Right cardiac atrium (tissue), 5 donors: ENCODE measurements at places on chromosomes 11 and 22.

DNA sequence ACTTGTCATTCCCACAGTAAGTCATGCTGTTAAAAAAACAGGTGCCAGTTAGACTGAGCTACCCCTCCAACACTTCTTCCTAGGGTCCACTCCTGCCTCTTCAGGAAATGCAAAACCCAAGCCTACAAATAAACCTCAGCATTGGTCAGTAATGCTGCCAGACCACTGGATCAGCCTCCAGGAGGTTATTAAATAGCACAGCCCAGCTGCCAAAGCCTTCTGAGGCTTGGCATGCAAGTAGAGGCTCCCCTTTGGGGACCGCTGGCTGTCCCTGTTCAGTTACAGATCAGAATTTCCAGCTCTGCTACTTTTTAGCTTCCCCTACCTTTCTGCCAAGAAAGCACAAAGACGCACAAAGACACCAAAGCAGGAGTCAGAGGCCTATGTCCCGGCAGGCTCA lies 33.3 kb downstream of the ABTB2 start:
- DNase-seq, result peak; percentile 75

DNA sequence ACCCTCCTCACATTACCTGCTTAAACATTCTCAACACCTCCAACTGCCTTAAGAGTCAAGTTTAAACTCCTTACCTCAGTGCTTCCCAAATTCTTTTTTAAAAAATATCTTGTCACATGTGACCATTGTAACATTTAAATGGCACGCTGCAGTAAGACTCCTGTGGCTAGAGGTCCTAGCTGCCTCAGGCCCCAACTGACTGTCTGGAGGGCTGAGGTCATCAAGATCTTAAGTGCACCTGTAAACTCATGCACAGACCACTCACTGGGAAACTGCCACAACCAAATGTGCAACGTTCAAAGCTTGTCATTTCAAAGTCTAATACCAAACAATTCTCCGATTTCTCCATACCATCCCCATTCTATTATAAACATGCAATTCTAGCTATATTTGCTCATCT lies 16.4 kb upstream of the CCDC34 start:
- no peak for DNase-seq

DNA sequence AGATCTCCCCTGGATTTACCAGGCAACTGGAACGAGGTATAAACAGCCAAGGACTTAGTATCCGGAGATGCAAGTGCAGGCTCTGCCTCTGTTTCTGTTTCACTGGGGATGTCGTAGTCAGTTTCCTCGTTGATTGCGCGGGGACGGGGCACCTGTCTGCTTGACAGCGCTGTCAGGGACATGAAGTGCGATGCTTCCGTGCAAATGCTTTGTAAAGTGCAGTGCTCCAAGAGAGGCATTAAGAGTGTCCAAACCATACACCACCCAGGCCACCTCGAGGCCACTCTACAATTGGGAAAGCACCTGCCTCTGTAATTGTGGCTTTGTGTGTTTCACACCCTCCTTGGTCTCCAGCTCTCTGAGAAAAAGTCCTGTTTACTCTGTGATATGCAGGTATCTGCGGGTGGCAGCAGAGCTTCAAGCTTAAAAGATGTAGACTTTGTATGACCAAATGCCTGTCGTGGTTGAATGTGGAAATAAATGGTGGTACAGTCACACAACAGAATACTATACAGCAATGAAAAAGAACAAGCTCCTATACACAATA lies 18.6 kb upstream of the CD5 start:
- DNase-seq, result no peak

- DNase-seq, result peak; percentile 22
These were observed 22.7 kb downstream of the BTBD10 start for GRCh38 chr11:13440100-13440855.

GRCh38 chr11:121099364-121099763 lies 1.7 kb upstream of the TECTA start:
- no peak for DNase-seq

DNA sequence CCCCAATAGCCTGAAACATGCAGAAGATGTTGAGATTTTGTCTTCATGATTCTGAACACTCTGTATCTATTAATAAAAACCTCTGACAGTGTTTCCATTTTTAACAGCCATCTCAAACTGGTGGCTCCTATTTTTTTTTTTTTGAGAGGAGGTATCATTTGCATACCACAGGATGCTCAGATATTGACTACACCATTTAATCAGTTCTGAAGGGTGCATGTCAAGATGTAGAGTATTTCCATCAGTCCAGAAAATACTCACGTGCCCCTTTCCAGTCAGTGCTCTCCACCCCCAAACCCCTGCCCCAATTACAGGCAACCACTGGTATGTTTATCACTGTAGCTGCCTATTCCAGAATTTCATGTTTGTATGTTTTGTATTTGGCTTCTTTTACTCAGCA lies 85.3 kb upstream of the SORL1-AS1 start:
- no peak for DNase-seq

DNA sequence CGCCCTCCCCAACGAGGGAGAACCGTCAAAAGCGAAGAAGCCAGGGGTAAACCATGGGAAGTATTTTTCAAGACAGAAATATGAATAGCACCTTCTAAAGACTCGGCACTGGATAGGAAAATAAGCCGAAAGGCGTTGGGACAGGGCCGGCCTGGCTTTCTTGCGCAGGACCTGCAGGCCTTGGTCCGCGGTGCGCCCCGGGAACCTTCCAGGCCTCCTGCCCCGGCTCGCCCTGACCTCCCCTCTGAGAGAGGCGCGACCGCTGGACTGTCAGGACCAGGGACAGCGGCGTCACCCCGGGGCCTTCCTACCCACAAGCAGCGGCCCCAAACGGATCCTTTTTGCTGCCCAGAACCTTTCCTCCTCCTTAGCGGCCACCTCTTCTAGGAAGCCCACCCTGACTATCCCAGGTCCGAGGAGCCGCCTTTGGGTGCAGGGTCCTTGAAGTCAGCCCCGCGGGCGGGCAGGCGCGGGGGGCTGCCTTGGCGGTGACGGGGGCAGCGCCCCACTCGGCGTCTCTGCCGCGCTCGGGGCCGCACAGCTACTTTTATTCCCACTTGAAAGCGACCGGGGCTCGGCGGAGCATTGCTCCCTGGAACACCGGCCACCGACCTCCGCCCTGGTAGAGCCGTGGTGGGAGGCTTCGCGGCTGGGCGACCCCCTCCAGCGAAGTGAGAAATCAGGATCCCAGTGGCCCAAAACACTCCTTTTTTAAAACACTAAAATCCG lies 650 bp upstream of the MAPK11 start:
- DNase-seq, result peak; percentile 79

- DNase-seq, result no peak
These were observed 822.1 kb downstream of the BRD1 start for GRCh38 chr22:49005557-49005956.

DNA sequence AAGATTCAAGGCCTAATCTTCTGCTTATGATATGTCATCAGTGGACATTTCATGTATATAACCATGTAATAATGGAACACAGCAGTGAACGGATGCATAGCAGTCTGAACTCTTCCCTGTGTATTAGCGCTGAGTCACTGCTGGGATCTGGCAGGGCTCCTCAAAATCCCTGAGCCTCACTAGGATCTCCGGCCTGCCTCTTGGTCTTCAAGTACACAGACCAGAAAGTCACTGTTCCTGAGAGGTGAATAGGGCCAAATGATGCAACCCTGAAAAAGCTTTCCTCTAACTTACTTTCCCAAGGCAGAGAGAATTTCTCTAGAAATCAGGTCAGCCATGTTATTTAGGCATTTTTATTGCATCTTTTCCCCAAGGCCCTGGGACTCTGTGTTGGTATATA lies 35.0 kb downstream of the POU2AF1 start:
- peak; percentile 71 for DNase-seq

- DNase-seq, result no peak
These were observed 367.1 kb upstream of the PDGFD start for GRCh38 chr11:104531075-104531474.

GRCh38 chr11:28618416-28618815 lies 510.2 kb downstream of the METTL15 start:
- no peak for DNase-seq

DNA sequence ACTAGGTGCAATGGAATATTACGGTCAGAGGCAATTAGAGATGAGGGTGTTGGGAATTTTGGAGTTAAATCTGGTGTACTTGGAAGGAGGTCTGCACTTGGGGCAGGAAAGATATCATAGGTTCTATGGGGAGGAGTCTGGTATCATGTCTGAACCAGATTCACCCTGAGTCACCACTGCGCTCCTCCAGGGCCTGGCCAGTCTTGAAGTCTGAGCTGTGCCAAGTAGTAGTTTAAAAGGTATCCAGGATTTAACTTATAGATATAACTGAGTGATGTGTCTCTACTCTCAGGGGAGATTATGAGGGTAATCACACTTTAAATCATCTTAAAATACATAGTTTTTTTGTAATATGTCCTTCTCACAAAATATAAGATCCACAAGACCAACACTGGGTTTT lies 6.6 kb downstream of the CNGA4 start:
- DNase-seq, result no peak

DNA sequence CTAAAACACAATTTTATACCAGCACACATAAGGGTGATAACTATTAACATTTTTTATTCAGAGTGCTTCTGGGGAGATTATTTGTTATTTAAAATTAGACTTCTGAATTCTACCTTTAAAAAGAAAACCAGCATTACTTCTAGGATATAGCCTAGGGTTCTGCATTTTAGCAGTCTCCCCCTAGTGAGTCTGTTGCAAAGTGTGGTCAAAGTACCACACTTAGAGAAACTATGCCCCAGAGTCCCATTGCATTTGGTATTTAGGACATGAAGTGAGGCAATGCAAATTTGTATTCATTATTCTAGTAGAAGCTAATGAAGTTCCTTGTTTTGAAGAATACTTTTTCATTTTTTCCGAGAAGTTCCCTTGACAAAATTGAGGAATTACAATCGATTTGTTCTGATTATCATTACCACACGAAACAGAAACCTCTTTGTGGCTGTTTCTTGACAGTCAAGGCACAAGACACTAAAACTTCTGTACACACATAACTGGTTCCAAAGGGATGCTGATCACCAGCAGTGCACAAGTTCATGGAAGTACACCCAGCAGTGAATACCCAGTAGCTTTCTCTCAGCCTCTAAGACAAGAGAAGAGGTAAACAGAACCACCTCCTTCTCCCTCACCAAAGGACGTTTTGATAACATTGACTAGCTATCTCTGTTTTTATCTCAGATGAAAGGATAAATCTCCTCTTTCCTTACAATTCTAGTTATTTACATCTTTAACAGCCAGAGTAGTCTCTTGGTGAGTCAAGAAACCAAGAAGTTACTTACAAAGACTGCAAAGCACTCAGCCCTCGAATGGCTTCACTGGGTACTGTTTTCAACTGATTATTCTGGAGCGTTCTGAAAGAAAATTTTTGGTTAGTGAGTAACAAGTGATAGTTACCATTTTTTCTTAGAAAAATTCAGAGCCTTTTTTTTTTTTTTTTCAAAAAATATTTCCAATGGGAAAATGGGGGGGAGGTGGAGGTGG lies 27.6 kb upstream of the CCDC34 start:
- no peak for DNase-seq

DNA sequence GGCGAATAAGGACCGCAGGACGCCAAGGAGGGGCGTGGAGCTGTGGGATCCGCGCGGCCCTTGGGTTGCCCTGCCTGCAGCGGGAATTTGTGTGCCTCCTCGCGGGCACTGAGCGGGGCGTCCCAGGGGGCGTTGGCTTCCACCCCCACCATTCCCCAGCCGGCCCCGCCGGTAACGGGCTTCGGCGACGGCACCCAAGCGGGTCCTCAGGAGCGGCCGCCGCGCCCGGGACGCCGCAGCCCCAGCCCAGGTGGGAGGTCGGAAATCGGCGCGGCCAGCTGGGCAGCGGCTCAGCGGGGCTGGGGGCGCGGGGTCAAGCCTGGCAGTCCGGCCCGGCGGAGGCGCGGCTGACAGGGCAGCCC lies 320 bp downstream of the CLTCL1 start:
- peak; percentile 79 for DNase-seq

DNA sequence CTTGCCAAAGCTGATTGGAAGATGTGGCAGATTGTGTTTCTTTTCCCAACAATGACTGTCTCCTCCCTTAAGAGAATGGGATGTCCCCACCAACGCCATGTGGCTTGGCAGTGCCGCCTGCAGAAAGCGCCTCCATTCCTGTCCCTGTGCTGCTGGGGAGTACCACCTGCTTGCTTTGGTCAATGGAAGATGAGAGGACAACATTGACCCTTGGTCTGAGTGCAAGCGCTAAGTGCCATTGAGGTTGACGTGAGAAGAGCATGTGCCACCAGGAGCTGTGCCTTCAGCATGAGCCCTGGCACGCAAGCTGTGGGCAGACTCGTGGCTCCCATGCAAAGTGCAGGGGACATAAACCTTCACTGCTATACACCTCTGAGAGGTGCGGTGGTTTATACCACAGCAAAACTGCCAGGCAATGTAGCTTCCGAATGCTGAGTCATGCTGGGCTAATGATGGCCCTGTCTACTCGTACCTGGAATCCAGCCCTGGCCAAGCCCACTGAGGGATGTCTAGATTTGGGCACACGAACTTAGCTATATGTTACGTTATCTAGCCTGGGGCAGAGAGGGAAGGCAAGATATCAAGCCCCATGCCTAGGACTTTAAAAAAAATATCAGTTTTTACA lies 41.9 kb downstream of the MYEOV start:
- no peak for DNase-seq

- peak; percentile 89 for DNase-seq
These were observed 603 bp downstream of the ESRRA start for GRCh38 chr11:64305691-64306562.

DNA sequence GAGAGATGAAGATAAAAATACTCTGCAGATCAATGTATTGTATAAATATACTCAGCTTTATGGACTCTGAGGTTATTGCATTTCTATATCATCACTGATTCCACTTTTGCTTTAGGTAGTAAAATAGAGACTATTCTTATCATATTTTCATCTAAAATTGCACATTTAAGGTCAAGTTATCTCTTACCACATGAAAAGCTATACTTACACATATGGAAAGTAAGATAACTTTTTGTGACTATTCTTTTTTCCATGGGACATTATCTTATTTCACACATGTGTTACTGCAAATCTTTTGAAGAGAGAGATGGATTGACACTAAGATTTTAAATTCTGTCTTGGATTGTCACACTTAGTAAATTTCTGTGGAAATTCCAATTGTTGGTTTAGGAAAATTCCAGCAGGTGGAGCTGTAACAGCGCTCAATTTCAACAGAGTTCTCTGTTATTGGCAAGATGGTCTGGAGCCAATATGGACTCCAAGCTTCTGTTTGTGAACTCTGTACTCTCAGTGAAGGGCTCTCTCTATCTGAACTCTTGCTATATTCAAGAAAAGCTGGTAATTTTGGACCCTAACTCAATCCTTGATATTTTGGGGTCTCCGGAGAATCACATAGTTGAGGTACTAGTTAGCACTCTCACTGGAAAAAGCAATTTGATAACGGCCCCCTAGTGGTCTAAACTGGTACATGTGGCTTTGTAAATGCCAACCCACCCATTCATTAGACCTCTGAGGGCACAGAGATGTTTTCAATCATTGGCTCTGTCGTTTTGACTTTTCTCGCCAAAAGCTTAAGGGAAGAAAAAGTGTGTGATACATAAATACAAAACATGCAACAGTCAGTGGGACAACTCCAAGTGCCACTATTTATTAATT lies 429.7 kb downstream of the ETS1 start:
- DNase-seq, result no peak

- DNase-seq, result no peak
These were observed 226.9 kb upstream of the B3GAT1 start for GRCh38 chr11:134638796-134639430.

- DNase-seq, result no peak
These were observed 4.0 kb downstream of the JRKL start for GRCh38 chr11:96393753-96394348.
